ENCODE measurements at places on chromosomes 5 and 9.

- ATAC-seq, result no peak
Observed at GRCh38 chr9:123299558-123300126, 31.3 kb upstream of the STRBP start.

- ATAC-seq, result no peak
Observed at GRCh38 chr5:149450199-149450598, 71.1 kb upstream of the IL17B start.

DNA sequence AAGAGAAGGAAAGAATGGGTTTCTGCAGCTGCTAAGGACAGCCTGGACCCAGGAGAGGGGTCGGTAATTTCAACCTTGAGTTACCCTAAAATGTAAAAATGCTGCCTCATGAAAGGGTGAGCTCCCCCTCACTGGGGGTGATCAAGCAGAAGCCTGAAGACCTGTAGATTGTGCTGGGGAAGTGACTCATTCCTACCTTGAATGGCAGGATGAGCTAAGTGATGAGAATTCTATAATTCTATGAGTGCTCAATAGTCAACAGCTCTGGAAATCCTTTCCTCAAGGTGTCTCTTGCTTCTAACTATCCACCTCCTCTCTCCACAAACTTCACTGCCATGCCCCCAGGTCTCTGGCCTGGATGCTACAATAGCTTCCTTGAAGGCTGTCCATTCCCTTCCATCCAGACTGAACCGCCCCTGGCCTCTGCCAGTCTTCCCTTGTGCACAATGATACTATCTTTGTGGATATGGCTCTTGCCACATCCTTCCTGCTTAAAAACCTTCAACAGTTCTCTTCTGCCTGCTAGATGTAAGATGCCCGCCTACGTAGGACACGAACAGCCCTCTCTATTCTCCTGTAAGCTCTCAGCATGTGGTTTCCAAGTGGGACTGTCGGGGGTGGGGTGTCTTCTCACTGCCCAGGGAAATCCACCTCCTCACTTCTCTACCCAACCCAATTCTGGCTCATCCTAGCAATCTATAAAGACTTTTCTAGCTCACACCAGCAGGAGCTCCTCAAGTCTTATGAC is 50.6 kb downstream of the PTPN3 start:
- ATAC-seq, result no peak

DNA sequence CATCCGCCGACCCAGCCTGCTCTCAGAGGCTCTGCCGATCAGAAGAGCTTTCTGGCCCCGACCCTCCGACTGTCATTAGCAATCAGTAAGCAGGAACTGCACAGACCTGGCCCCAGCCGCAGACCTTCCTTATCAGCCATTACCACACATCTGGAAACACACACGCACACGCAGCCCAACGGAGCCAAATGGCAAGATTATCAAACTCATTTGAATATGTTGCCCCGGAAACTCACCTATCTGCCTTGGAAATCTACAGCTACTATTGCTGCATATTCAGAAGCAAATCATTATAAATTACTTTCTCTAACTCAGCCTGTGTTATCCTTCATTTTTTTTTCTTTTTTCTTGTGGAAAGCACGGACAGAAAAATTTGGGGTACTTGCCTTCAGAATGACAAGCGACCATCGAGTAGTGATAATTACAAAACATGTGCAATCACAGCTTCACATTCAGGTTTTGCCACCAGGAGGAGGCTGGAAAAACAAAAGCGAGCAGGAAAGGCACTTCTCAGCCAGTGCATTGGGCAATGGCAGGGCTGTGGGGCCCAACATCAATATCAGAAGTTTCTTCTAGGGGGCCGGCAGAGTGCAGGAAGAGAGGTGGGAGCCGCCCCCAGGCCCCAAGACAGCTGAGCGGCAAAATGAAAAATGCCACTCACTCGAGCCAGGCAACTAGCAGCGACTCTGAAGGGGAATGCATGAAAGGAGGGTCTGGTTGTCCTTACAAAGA is 122.3 kb downstream of the VAV2 start:
- peak; percentile 73 for ATAC-seq

DNA sequence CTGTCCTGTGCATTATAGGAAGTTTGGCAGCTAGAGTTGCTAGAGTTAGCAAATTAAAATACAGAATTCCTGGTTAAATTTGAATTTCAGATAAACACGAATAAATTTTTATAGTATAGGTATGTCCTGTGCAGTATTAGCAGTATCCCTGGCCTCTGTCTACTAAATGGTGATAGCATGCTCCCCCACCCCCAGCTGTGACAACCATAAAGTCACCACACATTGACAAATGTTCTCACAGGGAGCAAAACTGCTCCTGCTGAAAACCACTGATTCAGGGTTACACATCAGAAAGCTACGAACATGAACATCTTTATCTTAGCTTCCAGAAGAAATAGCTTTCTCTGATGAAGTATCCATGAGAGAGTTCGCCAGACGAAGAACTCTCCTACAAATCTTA is 91.8 kb upstream of the CCDC112 start:
- ATAC-seq, result no peak

GRCh38 chr9:77748214-77748772 is 100.2 kb upstream of the GNA14 start:
- ATAC-seq, result no peak

DNA sequence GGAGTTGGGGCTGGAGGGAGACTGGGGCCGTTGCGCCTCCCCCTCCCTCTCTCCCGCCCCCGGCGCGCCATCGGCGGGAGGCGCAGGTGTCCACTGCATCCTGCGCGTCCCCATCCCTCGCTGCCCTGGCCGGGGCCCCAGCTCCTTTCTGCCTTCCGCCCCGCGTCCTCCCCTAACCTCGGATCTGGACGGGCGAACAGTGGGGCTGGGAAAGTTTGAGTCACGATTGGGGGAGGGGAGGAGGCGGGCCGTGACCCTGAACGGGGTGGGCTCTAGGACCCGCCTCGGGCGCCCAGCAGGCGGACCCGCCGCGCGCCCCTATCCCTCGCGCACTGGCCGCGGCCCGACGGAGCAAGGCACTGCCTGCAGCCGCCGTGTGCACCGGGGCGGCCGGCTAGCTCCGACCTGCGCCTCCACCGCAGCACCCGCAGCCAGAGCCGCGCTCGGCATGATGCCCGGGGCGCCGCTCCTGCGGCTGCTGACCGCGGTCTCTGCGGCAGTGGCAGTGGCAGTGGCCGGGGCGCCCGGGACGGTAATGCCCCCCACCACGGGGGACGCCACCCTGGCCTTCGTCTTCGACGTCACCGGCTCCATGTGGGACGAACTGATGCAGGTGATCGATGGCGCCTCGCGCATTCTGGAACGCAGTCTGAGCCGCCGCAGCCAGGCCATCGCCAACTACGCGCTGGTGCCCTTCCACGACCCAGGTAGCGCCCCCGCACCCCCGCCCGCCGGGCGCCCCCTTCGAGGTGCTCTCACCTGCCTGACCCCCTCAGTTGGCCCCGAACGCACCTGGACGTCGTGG is at the start of gene HMCN2:
Gene HMCN2, plus strand, starts transcription at position 330 of the 805 bp plus-strand sequence. Its CDS starts 119 bp downstream, at position 449.
- peak; percentile 11 for ATAC-seq

DNA sequence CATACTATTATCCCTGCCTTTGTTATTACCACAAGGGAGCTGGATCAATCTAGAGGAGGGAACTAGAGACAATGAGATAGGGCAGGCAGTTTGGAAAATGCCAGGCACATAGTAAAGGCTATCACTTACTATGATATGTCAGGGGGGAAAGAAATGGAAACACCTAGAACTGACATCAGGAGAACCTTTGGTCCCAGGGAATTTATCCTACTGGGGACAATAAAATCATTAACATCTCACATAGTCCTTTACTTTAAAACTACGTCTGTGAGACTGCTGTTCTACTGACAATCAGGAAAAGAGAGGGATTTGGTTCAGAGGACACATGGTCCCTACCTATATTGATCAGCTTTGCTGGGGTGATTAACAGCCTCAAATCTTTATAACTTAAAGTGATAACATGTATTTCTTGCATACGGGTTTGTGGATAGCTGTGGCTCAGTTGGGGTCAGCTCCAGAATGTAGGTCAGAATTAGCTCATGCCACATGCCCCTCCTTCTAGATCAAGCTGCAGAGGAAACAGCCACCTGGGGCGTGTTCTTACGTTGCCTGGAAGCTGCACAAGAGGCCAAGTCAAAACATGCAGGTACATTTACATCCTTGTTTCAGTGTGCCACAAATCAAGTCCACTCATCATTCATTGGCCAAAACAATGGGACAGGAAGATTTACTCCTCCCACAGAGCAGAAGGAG is 43.9 kb upstream of the ALDOB start:
- ATAC-seq, result no peak

DNA sequence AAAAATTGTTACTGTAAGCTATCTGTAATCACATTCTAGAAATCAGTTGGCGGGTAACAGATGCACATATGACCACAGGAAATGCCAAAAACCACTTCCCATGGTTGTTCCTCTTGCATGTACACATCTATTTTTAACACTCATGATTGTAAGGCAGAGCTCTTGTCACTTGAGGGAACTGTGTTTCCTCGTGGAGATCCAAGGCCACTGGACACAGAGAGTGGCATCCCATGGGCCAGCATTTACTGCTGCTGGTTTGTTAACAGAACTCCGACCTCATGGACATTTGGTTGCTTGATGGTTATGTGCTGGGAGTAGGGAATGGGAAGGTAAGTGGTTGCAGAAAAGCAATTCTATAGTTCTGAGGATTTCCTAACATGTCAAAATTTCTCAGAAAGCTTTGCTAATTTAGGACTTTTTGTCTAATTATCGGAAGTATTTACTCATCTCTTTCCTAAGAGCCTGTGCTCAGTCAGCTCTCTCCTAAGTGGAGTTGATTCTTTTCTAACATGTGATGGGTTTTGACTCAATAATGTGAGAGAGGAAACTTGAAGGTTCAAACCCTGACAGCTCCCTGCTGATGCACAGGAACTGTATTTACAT is 202.0 kb upstream of the NR3C1 start:
- ATAC-seq, result peak; percentile 53

DNA sequence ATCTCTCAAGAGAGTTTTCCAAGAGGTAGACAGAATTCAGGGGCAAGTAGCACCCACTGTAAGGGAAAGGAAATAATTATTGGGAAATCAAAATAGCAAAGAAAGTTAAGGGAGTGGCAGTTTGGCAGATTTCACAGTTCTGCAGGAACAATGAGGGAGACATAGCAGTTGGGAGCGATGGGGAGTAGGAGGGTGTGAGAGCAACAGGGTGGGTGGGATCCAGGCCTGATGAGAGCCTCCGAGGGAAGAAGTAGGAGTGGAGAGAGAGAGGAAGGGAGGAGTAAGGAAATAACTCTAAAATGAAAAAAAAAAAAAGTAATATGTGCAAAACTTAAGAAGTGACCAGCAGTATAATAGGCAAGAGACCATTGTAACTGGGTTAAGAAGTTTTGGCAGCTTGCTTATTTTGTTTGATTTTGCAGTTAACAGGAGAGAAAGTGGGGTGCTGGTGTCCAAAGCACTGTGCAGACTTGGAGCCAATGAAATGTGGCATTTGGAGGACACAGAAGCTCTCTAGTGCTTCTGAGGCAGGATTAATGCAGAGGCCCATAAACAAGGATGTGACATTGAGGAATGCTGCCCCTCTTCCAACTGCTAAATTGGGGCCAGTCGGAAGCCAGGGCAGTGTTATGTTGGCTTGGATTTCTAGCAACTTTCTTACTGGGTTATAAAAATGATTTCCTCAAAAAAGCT is 10.2 kb downstream of the TNFAIP8 start:
- ATAC-seq, result no peak

- ATAC-seq, result peak; percentile 3
Observed at GRCh38 chr5:140043508-140043872, 391 bp upstream of the NRG2 start.

- ATAC-seq, result no peak
Observed at GRCh38 chr9:16848179-16848578, 22.3 kb downstream of the BNC2 start.

GRCh38 chr5:2674456-2674855 is 77.0 kb downstream of the IRX2 start:
- ATAC-seq, result no peak

DNA sequence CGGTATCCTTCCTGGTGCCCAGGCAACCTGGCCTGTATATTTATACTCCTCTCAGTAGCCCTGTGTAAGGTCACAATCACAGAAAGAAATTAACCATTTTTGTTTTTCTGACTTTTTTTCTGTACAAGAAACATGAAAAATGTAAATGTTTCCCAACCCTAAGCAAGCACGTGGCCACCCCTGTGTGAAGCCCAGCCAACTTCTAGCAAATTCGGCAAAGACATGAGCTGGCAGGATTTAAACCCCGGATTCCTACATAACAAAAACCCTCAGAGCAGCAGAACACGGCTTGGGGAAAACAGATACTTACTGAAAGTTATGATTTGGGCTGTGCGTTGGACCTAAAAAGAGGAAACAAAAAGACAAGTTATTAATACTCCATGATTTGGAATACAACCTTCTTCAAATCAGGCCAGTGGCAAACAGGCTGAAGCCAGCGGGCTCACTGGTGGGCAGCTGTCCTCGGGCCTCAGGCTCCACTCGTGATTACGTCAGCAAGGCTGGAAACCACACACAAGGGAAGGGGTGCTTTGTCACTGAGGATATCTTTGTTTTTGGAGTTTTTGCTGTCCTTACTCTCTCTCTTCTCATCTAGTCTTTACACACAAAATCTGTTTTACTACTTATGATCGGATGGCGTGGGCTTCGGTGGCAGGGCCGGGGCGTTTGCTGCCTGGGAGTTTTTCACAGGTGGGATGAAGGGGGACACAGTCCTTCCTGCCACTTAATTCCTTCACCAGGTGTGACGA is 194.1 kb downstream of the ROR2 start:
- ATAC-seq, result no peak

DNA sequence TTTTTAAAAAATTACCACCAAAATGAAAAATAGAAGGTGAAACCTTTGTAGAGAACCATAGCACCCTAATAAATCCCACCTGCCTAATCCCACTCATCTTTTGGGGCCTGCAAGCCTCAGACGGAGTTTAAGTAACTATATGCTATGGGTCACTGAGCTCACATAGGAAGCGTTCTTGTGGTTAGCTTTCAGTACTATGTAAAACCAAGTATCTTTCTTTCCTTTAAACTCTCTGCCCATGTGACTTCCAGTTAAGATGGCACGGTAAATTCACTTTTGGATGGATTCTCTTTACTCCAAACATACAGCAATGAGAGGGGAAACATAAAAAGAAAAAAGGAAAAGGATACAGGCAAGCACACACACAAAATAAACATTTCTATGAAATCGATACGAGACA is 50.9 kb downstream of the FANCC start:
- peak; percentile 75 for ATAC-seq

GRCh38 chr5:133353741-133354140 is 258.6 kb downstream of the FSTL4 start:
- no peak for ATAC-seq

DNA sequence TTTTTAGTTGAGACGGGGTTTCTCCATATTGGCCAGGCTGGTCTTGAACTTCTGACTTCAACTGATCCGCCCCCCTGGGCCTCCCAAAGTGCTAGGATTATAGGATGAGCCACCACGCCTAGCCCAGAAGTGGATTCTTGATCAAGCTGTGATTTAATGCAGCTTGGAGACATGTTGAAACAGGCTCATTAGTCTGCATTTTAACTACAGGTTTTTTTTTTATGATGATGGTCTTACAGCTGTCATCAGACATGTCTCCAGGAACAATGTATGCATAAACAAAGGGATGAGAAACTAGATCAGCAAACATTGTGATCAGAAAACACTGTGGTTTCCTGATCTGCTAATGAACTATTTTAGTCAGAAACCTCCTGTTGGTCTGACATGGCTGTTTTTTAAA is 30.0 kb upstream of the PLPP1 start:
- ATAC-seq, result no peak

GRCh38 chr9:122518226-122518625 is 715 bp upstream of the OR1J4 start:
- ATAC-seq, result no peak
